NCI-H187 treated with DMSO at 0.1 percent for 48 hours (cell line): ENCODE measurements at places on chromosomes 3 and 15.

DNA sequence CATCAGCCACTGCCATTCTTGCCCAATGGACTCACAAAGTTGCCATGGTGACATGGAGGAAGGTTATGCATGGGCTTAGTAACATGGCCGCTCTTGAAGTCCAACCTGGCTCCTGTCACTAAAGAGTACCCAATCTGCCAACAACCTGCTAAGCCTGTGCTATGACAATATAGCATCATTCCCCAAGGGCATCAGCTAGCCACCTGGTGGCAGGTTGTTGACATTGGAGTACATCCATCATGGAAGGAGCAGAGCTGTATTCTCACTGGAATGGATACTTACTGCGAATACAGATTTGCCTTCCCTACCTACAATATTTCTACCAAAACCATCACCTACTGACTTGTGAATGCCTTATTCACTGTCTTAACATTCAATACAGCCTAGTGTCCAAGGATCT is 138.9 kb upstream of the RORA start:
- no peak for DNase-seq

DNA sequence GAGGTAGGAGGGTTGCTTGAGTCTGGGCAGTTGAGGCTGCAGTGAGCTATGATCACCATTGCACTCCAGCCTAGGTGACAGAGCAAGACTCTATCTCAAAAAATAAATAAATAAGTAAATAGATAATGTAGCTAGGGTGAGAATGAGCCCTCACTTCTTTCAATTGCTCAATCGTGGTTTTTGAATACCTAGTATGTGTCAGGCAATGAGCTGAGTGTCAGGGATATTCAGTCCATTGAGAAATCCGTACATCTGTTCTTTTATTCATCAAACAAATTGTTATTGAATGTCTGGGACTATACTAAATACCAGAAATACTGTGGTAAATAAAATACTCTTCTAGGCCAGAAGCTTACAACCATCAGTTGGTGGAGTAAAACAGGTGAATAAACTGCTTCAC is 6.2 kb upstream of the ZNF148 start:
- DNase-seq: no peak

DNA sequence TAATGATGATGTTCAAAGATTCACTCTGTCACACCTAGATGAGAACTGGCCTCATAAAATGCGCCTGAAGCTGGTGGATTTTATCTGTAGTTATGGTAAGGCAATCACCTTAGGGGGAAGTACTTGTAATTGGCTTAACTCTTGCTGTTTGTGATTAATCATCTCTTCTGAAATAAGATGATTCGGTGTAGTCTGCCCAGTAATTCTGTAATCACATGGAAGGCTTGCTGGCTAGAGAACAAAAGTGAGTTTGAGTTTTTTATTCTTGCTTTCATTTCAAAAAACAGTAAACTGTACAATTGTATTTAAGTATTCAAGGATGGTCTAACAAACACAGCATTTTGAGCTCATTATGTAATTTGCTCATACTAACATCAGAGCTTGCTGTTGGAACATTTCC is 72.1 kb downstream of the OTOL1 start:
- DNase-seq: no peak

DNA sequence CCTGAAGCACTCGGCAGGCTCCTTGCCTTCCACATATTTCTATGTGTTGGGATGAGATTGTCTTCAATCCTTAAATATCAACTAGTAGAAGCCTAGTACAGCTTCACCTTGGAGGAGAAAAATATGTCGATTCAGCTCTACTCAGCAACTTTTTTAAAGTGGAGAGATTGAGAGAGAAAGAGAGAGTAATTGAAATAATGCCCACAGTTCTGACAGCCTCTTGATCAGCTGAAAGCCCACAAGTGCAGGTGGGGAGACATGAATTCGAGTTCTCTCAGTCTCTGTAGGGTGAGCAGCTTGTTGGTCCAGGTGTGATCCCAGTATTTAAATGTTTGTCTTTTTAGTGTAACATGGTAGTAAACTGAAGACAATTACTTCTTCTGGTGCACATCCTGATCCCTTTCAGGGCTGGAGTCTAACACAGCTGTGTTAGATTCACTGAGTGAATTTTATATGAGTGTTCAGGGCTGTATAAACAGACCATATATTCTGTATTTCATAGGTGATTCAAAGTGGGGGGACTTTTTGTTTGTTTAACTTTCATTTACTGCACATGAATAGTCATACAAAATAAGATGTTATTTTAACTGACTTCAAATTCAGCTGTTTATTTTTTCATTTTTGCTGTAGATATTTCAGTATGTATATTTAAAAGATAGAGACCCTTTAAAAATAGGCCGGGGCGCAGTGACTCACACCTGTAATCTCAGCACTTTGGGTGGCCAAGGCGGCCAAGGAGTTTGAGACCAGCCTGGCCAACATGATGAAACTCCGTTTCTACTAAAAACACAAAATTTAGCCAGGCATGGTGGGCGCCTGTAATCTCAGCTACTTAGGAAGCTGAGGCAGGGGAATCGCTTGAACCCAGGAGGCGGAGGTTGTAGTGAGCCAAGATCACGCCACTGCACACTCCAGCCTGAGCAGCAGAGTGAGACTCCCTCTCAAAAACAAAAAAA is 64.0 kb downstream of the ST6GAL1 start:
- DNase-seq: no peak

DNA sequence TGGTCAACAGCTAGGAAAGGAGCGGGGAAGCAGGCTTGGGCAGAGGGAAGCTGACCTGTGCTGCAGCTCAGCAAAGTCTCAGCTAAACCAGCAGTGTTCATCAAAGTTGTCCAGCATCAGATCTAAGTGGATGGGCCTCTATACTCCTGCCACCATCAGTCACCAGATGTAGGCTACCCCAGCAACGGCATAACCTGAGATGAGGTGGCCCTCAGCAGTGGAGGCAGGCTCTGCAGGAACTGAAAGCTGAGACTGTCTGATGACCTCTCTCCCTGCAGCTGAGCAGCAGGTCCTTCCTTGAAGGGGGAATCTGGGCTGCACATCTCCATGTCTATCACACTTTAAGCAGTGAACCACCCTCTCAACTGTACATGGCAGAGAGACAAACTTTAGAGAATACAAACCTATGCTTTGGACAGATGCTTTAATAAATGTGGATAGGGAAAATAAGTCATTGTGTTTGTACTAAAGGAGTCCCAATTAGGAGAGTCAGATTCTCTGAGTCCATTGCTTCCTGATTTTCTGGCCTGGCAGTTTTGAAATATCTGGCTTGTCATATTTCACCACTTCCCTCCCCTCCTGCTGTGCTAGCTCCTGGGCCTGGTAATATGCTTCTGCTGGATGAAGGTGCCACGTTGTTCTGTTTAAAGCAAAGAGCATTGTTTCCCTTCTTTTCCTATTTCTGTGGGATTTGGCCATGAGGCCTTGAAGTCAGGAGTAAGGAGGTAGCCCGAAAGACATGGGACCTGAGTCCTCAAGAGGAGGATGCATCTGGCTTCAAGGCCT is 11.1 kb upstream of the PSTPIP1 start:
- DNase-seq: no peak

- no peak for DNase-seq
These were observed 944 bp downstream of the SLITRK3 start for GRCh38 chr3:165195241-165195639.

- no peak for DNase-seq
These were observed 308.5 kb downstream of the ROBO2 start for GRCh38 chr3:77348244-77348855.

DNA sequence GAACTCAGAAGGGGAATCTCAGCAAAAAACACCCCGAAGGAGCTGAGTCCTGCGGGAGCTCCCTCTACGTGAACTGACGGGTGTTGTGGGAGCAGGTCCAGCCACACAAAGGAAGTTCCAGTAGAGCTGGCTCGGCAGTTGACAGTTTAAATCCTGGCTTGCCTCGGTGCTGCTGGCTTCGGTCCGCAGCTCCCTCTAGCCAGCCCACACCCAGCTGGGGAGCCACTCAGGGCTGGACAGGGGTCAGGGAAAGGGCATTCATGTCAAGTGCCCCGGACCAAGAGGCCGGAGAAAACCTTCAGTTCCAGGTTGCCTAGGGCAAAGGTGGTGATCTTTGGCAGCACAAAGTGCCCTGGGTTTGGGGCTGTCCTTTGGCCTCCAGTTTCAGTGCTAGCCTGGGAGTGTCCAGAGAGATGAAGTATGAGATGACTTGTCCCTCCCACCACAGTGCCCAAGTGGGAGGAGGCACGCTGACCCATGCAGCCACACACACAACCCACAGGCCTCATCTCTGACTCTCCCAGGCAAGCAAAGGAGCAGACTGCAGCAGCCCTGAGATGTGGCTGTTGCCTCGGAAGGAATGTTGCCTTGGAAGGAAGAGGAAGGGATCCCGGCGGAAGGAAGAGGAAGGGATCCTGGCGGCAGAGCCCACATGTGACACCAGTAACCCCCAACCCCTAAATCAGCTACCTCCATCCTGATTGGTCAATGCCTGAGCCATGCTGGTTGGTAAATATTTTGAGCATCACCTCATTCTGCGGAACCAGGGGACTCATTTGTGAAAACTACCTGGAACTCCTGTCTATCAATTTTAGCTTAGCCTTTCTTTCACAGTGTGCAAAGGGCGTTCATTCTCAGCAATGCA is 13.9 kb upstream of the ANPEP start:
- no peak for DNase-seq

DNA sequence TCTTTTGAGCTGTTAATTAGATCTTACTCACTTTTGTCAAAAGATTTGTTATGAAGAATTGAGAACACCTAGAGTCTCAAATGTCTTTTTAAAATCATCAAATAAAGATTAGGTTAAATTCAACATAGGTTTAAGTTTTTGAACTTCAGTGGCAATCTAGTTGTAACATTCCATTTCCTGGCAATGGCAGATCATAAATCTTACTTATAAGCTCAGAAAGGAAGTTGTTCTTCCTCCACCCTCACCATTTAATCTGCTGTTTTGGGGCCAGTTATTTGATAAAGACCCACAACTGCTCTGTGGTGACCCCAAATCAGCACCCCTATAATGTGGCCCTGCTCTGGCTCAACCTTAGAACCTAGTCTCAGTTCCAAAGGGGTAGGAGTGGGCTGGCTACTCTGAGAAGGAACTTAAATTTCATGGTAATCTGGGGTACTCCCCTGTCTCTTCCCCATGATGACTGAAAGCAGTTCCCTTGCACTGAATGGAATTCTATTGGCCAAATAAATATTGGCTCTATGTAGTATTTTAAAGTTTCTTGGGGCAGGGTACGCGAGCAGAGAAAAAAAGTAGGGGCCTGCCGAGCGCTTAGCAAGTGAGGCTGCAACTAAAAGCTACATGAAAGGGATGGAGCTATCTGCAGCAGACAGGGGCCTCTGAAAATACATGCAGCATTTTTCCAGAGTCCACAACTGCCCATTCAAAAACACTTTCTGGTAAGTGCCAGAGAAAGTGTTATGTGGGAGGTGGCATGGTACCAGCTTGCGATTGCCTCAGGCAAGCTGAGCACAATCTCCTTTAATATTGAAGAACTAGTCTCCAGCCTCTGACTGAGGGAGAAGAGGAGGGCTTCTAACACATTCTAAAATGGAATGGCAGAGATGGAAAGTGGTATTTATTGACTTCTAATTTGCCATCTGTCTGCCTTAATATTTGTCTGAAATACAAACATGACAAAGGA is 103.6 kb upstream of the RASGRP1 start:
- DNase-seq: no peak

GRCh38 chr3:101077361-101078011 is 84.3 kb upstream of the ABI3BP start:
- no peak for DNase-seq

- no peak for DNase-seq
These were observed 113.5 kb downstream of the TNIK start for GRCh38 chr3:171346582-171347300.

DNA sequence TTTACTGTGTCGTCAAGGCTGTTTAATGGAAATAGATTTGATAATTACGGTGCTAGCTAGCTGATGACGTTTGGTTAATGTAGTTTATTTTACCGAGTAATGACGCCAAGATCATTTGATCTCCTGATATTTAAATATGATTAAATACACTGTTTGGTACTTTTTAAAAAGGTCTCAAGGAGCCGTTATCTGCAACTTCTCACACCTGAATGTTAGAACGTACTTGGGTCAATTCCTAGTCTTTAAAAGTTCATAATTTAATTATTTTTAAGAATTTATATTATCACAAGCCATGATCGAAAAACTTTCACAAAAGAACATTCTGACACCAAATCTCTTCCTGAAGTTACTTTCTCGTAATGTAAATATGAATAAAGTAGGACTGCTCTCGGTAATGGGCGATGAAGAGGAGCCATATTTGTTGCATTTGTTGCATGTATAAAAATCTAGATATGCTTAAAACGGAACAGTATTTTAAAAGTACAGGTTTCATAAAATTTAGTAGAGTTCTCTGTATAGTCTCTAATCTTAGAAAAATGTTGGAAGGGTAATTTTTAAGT is 16.2 kb upstream of the CHD2 start:
- no peak for DNase-seq

- no peak for DNase-seq
These were observed 57.7 kb downstream of the IGF2BP2 start for GRCh38 chr3:185767002-185767688.

GRCh38 chr3:195847055-195847950 is 35.6 kb upstream of the MUC4 start:
- DNase-seq: no peak

DNA sequence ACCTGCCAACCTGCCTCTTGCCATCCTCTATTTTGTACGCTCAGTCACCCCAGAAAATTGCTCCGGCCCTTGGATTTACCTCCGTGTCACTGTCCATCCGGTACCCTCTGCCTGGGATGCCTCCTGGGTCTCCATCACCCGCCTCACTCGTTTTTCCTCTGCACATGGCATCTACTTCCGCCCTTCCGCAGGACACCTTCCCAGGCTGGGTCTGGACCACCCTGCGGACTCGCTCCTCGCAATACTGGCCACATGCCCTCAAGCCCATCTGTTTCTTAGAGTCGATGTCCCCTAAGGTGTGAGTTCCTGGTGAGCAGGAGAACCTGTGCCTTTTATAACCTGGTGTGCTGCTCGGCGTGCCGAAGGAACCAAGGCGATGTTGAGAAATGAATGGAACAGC is 58.5 kb downstream of the APBA2 start:
- no peak for DNase-seq

- no peak for DNase-seq
These were observed 106.3 kb upstream of the DLG1 start for GRCh38 chr3:197404754-197405153.

- DNase-seq: no peak
These were observed 25.0 kb downstream of the MAP6D1 start for GRCh38 chr3:183800243-183800863.

DNA sequence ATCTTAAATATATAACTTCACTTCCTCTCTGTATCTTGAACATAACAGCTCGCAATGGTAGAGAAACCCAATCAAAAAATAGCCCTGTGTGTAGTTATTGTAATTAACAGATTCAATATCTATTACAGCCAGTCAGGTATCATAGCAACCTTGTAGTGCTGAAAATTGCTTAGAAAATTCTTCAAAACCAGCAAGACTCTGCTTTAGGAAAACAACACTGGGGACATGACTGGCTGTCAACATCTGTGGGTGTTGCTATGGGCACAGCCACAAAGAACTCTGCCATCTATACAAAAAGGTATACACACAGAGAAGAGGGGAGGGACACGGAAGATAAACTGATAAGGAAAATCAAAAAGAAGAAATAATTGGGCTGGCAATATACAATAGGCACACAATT is 101.2 kb downstream of the WDR72 start:
- peak; percentile 18 for DNase-seq

- DNase-seq: no peak
These were observed 95.5 kb downstream of the MBNL1 start for GRCh38 chr3:152364237-152364636.
